NCI-H1105 treated with DMSO at 0.1 percent for 48 hours (cell line): ENCODE measurements at places on chromosomes 13 and 19.

- no peak for DNase-seq
Measured at GRCh38 chr13:114124921-114125320, 7.5 kb downstream of the RASA3 start.

GRCh38 chr19:42254089-42254849, 659 bp downstream of the ERF start:
- peak; percentile 18 for DNase-seq

DNA sequence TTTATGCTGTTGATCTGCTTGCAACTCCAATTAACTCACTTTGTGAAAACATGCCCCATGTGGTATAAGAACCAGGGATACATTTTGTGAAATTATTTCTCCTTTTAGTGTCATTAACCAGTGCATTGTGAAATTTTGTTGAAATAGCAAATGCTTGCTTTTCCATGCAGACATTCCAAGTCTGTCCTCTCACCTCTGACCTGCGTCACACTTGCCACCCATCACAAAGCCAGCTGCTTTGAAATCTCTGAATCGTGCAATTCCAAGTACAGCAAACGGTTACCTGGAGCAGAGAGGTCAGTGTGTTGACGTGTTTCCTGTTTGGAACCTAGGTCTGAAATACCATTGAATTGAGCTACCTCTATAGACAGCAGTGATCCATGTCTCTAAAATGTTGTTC, 4.9 kb upstream of the SLC25A15 start:
- DNase-seq: no peak

DNA sequence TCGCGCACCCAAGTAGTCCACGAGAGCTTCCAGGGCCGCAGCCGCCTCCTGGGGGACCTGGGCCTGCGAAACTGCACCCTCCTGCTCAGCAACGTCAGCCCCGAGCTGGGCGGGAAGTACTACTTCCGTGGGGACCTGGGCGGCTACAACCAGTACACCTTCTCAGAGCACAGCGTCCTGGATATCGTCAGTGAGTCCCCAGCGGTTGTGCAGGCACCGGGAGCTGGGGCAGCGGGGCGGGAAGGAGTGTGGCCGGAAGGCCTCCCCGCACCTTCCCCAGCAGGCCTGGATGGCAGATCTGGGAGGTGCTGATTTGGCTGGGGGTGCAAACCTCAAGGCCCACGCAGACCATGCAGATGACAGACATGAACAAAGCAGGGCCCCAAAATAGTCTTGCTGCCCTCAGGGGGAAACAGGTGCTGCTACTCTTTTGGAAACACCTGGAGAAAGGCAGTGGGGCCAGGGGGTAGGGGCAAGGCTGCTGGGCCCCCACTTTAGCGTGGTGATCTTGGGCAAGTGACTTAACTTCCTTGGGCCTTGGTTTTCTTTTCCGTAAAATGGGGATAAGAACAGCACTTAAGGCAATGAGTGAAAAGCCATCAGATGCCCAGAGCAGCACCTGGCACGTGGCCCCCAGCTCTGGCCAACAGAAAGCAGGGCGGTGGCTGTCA, 4.0 kb downstream of the MAG start:
- DNase-seq: no peak

DNA sequence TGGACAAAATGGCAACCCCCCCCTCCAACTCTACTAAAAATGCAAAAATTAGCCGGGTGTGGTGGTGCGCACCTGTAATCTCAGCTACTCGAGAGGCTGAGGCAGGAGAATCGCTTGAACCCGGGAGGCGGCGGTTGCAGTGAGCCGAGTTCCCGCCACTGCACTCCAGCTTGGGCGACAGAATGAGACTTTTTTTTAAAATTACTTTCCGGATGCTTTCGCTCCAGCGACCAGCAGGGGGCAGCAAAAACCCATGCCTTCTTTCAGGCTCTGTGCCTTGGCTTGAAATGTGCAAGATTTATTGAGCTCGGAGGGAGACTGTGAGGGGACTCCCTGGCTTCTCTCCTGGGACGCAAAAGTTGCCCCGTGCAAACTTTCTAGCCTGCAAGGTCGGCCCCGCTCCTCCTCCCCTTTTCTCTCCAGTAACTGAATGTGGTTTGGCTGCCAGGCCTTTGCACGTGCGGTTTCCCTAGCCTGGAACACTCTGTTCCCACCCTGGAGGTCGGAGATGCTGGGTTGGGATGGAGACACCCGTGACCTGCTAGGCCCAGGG, 61.4 kb upstream of the NFIC start:
- peak; percentile 52 for DNase-seq

DNA sequence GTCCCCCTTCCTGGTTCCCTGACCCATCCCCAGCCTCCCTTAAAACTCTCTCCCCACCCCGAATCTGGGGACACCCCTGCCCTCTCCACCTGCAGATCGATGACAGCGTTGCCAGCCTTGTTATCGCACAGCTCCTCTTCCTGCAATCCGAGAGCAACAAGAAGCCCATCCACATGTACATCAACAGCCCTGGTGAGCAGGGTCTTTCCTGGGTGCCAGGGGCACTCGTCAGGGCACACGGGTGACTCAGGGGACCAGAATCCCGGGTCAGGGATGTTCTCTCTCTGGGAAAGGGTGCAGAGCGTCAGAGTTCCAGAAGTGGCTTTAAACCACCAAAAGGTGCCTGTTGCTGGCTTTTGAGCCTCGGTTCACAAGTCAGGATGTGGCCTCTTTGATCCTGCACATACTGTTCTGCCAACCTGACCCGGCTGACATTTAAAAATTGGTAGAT, 1.0 kb downstream of the CLPP start:
- DNase-seq: no peak

GRCh38 chr13:114132419-114133121, at the start of gene RASA3:
TSS of gene RASA3 (minus strand) at chr13:114132623. CDS start at chr13:114132489, 134 bp downstream.
- peak; percentile 77 for DNase-seq

GRCh38 chr13:37138169-37138568, 32.7 kb upstream of the CSNK1A1L start:
- DNase-seq: no peak

DNA sequence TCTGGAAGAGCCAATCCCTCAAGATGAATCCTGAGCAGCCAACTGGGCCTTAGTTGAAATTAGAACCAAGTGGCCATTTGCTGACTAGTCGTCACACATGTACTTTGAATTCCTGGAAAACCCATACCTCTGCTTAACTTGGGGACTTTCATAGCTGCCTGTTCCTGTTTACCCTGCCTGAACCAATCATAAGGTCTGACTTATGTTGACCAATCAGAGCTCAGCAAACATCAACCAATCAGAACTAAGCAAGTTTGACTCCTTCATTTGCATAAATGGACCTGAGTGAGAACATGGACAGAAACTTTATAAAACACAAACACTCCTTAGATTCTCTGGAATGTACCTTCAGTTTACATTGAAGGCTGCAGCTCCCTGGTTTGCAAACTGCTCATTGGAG, 50.8 kb downstream of the LATS2 start:
- no peak for DNase-seq

- DNase-seq: no peak
Measured at GRCh38 chr19:10774893-10775292, 57.0 kb downstream of the DNM2 start.
